ENCODE measurements at places on chromosomes 1 and 21.

- DNase-seq: no peak
Observed at GRCh38 chr1:25906644-25907300, 553 bp upstream of the STMN1 start.

- no peak for DNase-seq
Observed at GRCh38 chr1:245809361-245809760, 654.6 kb downstream of the KIF26B start.

GRCh38 chr21:36576441-36576840 is 96.5 kb upstream of the CLDN14 start:
- DNase-seq: no peak

- no peak for DNase-seq
Observed at GRCh38 chr1:53733447-53733931, 5.5 kb downstream of the GLIS1 start.

- DNase-seq: no peak
Observed at GRCh38 chr1:32063261-32063681, 9.5 kb upstream of the TMEM39B start.

- DNase-seq: no peak
Observed at GRCh38 chr1:74586253-74586897, 74.0 kb upstream of the LRRC53 start.

- DNase-seq: no peak
Observed at GRCh38 chr1:20949871-20950590, 162.9 kb upstream of the HP1BP3 start.

- no peak for DNase-seq
Observed at GRCh38 chr1:149986486-149987296, 23.8 kb downstream of the OTUD7B start.

DNA sequence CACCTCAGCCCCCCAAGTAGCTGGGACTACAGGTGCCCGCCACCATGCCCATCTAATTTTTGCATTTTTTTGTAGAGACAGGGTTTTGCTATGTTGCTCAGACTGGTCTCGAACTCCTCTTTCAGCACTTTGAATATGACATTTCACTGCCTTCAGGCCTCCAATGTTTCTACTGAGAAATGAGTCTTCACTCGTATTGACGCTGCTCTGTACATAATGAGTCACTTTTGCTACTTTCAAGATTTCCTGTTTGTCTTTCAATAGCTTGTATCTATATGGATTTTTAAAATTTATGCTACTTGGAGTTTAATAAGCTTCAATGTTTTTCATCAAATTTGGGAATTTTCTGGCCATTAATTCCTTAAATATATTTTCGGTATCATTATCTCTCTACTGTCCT is 64.7 kb downstream of the GORAB start:
- no peak for DNase-seq

Measured in gastrocnemius medialis (tissue), 4 donors.